Activated T-cell treated with anti-CD3 and anti-CD28 coated beads, Interleukin-2, amount 50 U/mL, for 72 hours (primary cell): ENCODE measurements at places on chromosomes 16 and 17. TPM values are rescaled to one million over a fixed set of nuclear protein-coding genes. Genes with fewer than 3 reads are reported as not detected.

The CCL15 gene
- not detected for total RNA-seq

The LPCAT2 gene
- total RNA-seq, result 2.0 TPM

GRCh38 chr16:57105184-57105583 lies 12.8 kb downstream of the CPNE2 start:
- H3K27ac ChIP-seq, result no peak overlapping the region
- no peaks in the 10 kb centered on the region for H3K27me3 ChIP-seq
- no peak overlapping the region for H3K4me3 ChIP-seq
- H3K4me1 ChIP-seq, result peaks cover 18% of the 10 kb centered on the region
- DNase-seq, result no peak
- no peaks in the 10 kb centered on the region for H3K36me3 ChIP-seq

- DNase-seq, result no peak
- no peak overlapping the region for H3K4me3 ChIP-seq
- H3K27ac ChIP-seq, result no peak overlapping the region
- H3K4me1 ChIP-seq, result peaks cover 10% of the 10 kb centered on the region
Measured at GRCh38 chr16:84823926-84824325, 4.1 kb downstream of the CRISPLD2 start.

The EPOP gene
- 37.4 TPM for total RNA-seq
